MM.1S (cell line): ENCODE measurements at places on chromosomes 3 and 15.

DNA sequence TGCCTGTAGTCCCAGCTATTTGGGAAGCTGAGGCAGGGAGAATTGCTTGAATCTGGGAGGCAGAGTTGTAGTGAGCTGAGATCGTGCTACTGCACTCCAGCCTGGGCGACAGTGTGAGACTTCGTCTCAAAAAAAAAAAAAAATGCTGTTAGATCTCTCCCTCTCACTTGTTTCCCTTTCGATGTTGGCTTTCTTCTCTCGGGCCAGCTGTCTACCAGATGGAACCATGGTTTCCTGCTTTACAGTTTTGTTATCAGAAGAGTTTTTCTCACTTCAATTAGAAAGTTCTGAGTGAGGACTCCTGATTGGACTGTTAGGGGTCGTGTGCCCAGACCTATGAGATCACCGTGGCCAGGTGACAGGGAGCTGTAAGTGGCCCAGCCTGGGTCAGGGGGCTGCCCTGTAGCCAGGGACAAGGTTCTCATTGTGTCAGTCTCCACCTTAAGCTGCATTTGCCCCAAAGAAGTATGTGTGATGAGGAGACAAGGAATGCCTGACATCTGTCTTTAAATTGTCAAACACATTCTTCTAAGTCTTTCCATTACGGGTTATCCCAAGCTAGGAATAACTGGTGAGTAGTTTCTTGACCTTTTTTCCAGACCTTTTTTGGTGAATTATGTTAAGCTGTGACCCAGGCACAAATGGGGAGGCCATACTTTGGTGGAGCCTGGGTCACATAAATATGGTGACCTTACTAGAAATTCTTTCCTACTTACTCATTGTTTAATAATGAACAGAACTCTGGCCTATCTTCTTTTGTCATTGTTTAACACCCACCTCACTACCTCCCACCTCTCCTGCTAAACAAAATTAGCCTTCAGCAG lies 25.2 kb downstream of the SNAPC5 start:
- peak; percentile 88 for DNase-seq

- peak; percentile 58 for DNase-seq
Measured at GRCh38 chr15:42059661-42060476, 34.5 kb downstream of the PLA2G4D start.

DNA sequence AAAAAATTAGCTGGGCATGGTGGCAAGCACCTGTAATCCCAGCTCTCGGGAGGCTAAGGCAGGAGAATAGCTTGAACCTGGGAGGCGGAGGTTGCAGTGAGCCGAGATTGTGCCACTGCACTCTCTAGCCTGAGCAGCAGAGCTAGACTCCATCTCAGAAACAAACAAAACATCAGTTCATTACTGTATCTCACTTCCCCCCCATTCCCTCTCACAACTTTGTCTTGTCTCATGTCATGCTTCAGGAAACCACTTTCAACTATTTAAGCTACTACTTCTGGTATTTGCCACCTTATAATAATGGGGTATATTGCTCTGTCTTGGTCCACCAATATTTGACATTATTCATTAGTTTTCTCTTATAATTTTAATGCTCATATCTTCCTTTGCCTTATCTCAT lies 26.2 kb downstream of the PIK3CA start:
- DNase-seq = no peak

DNA sequence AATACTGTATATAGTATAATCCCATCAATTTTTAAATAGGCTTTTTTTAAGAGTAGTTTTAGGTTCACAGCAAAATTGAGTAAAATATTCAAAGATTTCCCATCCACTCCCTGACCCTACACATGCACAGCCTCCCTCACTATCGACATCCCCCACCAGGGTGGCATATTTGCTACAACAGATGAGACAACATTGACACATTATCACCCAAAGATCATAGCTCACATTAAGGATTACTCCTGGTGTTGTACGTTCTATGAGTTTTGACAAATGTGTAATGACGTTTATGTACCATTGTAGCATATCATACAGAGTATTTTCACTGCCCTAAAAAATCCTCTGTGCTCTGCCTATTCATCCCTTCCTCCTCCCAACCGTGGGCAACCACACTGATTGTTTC lies 39.3 kb downstream of the LHFPL4 start:
- DNase-seq = no peak

- DNase-seq = no peak
Measured at GRCh38 chr3:144121661-144122060, 150.0 kb downstream of the DIPK2A start.

DNA sequence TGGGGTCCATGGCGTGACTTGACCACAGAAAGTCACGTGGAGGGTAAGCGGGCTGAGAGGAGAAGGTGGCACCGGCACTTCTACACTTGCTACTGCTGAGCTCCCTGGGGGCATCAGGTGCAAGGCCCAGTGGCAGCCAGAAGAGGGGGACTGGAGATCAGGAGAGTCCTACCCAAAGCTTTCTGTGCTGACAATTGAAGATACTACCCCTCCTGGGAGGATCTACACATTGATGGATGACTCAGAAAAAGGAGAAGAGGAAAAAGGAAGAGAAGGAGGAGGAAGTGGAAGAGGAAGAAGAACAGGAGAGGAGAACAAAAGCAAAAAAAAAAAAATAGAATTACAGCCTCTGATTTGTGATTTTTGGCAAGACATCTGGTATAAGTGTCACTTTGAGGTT lies 41.2 kb downstream of the MYO5C start:
- DNase-seq = no peak

DNA sequence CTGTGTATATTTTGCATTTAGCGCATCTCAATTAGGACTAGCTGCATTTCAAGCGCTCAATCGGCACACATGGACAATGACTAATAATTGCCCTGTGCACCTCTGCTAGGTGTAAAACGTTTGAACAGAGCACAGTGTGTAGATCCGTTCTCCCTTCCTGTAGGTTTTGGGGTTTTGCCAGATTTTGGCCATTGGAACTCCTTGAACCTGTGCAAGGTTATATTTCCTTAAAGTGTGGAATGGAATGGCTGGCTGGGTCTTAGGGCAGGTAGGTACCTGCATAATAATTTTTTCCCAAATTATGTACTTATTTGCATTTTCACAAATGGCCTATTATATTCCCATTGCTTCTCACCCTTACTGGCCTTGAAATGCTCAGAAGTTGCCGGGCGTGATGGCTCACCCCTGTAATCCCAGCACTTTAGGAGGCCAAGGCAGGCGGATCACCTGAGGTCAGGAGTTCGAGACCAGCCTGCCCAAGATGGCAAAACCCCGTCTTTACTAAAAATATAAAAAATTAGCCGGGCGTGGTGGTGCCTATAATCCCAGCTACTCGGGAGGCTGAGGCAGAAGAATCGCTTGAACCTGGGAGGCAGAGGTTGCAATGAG lies 777 bp downstream of the RNU5B-1 start:
- DNase-seq = no peak

- DNase-seq = no peak
Measured at GRCh38 chr15:101381671-101382212, 86.7 kb upstream of the SNRPA1 start.

- no peak for DNase-seq
Measured at GRCh38 chr3:51891242-51892039, 11.7 kb downstream of the IQCF1 start.

GRCh38 chr3:85691196-85691595 lies 732.4 kb downstream of the CADM2 start:
- DNase-seq = no peak

DNA sequence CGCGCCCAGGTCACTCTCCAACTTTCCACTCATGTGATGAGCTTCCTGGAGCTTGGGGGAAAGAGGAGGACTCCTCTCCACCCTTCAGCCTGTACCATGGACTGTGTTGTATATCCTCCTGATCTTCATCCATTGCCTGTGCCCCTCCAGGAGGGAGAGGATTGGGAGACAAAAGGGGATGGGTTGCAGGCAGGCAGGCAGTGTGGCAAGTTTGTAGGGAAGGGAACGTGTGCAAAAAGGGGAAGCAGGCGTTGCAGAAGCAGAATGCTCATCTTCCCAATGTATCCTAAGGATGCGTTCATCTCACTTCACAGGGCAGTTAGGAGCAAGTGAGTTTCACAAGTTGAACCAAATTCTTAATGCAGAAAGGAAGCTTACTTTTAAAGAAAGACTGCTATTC lies 28.1 kb upstream of the GHSR start:
- DNase-seq = no peak

DNA sequence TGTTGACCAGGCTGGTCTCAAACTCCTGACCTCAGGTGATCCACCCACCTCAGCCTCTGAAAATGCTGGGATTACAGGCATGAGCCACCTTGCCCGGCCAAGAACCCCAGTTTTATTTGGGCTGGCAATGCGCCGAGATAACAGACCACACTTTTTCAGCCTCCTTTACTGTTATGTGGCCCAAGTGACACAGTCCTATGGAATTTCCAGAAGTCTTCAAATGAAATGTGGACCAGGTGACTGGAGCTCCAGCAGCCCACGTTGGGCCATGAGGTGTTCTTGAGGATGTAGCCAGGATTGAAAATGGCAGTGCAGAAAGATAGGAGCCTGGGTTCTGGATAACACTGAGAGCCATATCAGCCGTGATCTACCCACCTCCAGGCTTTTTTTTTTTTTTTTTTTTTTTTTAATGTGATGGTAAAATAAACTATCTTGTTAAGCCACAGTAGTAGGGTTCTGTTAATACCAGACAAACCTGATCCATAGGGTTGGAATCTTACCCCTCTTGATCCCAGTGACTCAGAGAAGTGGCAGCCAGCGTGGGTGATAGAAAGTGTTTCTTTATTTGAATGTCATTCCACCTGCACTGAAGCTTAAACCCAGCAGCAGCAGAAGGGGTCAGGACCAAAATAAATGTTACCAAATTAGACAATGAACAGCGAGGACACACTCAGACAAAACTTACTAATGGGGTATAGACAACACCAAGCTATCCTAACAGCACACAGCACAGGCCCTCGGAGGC lies 55.6 kb downstream of the LHFPL4 start:
- no peak for DNase-seq

- DNase-seq = no peak
Measured at GRCh38 chr3:73498764-73499622, 125.7 kb downstream of the PDZRN3 start.

GRCh38 chr3:13512451-13512850 lies 32.3 kb downstream of the HDAC11 start:
- DNase-seq = no peak

DNA sequence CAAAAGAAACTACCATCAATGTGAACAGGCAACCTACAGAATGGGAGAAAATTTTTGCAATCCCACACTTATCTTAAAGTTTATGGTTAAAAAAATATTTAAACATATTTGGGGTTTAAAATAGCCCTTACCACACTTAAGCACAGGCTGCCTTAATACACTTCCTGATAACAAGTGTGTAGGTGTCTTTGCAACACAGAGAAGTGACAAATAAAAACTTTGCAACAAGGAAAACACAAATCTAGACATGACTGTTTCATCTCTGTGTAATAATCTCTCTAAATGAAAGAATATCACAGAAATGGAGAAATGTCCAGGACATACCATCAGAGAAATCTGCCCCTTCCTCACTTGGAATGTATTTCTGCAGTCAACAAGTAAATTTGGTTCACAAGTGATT lies 464.1 kb upstream of the ARHGEF26 start:
- no peak for DNase-seq

GRCh38 chr3:160009525-160009924 lies 20.9 kb downstream of the IL12A start:
- no peak for DNase-seq

GRCh38 chr15:69498282-69498681 lies 45.7 kb downstream of the RPLP1 start:
- DNase-seq = no peak

DNA sequence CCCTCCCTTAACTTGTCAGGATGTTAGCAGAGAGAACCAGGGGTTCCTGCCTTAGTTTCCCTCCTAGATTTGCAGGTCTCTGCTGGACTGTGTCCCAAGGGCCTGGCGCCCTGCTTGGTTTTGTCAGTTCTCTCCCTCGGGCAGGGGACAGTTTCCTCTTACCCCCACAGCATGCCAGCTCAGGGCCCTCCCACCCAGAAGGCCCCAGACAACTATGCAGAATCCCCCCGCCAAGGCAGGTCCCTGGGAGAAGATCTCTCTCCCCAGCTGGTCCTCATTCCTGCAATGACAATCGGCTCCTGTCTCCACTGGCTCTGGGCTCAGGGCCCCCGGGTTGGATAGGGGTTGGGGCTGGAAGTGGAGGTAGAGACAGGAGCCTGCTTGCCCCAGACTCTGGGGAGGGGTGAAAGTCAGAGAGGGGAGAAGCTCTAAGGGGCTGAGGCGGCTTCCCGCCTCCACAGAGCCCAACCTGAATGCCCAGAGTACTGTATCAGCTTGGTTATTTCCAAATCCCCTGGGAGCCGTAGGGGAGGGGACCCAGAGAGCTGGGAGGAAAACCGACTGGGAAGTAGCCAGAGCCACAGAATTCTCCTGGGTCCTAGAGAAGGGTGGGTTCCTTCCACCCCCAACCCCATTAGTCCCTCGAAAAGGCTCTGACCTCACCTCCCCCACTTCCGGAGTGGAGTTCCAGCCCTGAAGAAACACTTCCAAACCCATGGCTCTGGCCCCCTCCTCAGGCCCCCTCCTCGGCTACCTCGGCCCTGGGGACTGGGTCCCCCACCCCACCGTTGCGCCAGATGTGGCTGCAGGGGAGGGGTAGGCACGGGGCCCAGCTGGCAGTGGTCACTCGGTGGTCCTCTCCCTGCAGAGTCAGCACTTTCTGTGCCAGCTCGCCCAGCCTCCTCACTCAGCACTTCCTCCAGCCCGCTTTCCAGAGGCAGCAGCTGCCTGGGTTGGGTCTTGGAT lies 3.8 kb upstream of the LOXL1 start:
- no peak for DNase-seq

- no peak for DNase-seq
Measured at GRCh38 chr15:50229336-50229735, 36.2 kb downstream of the HDC start.

DNA sequence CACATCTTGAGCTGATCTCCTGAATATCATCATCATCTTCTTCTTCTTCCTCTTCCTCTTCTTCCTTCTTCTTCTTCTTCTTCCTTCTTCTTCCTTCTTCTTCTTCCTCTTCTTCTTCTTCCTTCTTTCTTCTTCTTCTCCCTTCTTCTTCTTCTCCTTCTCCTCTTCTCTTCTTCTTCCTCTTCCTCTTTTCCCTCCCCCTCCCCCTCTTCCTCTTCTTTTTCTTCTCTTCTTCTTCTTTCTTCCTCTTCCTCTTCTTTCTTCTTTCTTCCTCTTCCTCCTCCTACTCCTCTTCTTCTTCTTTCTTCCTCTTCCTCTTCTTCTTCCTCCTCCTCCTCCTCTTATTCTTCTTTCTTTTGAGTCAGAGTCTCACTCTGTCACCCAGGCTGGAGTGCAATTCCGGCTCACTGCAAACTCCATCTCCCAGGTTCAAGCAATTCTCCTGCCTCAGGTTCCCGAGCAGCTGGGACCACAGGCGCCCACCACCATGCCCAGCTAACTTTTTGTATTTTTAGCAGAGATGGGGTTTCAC lies 197.9 kb upstream of the NANOGP8 start:
- DNase-seq = no peak

GRCh38 chr15:100597862-100598261 lies 4.1 kb downstream of the LINS1 start:
- no peak for DNase-seq

GRCh38 chr3:126677862-126678503 lies 23.1 kb upstream of the TXNRD3 start:
- DNase-seq = no peak

- DNase-seq = no peak
Measured at GRCh38 chr3:39133822-39134221, 19.6 kb downstream of the CSRNP1 start.

GRCh38 chr3:190193210-190193609 lies 72.5 kb upstream of the P3H2 start:
- no peak for DNase-seq

GRCh38 chr15:73575636-73576247 lies 57.4 kb downstream of the NPTN start:
- DNase-seq = no peak

GRCh38 chr3:171213178-171213577 lies 186.7 kb upstream of the SLC2A2 start:
- DNase-seq = no peak

- no peak for DNase-seq
Measured at GRCh38 chr15:59171067-59171397, 35.6 kb upstream of the LDHAL6B start.
